Small intestine (tissue), 16 donors: ENCODE measurements at places on chromosomes 5 and 9. TPM values are rescaled to one million over a fixed set of nuclear protein-coding genes. Genes with fewer than 3 reads are reported as not detected.

DNA sequence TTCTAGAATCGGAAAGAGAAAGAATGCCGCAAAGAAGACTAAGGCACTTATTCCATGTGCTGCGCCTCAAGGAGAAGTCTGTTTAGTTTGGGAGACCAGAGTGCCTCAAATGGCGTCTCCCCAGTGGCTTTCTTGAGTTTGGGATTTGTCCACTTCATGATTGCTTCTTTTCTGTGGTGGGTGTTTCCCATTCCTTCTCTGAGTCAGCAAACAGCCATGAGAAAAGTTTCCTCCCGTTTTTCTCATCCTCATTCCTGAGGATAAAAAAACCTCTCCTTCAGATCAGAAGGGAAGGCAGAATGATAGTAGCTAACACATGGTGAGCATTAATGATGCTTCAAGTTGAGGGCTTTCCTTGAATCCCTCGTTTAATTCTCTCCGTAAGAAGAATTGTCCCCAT is 275.9 kb upstream of the WWC1 start:
- H3K27me3 ChIP-seq, result no peaks in the 10 kb centered on the region
- no peak overlapping the region for H3K27ac ChIP-seq
- no peak overlapping the region for H3K4me3 ChIP-seq
- DNase-seq, result no peak

GRCh38 chr5:97764700-97765099 is 581.7 kb upstream of the RIOK2 start:
- no peaks in the 10 kb centered on the region for H3K27me3 ChIP-seq
- DNase-seq, result no peak
- no peaks in the 10 kb centered on the region for H3K4me1 ChIP-seq
- H3K36me3 ChIP-seq, result no peaks in the 10 kb centered on the region

DNA sequence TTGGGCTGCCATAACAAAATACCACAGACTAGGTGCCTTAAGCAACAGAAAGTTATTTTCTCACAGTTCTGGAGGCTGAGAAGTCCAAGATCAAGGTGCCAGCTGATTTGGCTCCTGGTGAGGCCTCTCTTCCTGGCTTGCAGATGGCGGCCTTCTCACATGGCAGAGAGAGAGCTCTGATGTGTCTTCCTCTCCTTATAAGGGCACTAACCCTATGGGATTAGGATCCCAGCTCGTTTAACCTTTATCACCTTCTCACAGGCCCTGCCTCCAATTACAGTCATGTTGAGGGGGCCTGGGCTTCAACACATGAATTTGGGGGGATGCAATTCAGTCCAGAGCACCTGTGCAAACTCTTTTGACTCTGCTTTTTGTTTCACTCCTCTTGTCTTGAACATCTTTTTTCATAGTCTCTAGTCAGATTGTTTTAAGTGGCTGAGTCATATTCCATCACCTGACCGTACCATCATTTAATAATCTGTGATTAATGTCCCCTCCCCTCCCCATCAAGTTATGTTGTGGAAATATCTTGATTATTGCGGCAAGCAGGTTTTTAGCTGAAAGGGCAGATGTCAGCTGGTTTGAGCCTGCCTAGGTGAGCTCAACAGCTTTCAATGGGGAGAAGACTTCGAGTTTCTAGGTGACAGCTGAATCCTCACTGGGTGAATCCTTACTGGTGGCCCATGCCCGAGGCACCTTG is 61.8 kb downstream of the NDFIP1 start:
- DNase-seq, result no peak
- H3K4me3 ChIP-seq, result no peak overlapping the region
- H3K27me3 ChIP-seq, result no peaks in the 10 kb centered on the region
- H3K27ac ChIP-seq, result no peak overlapping the region
- H3K36me3 ChIP-seq, result no peaks in the 10 kb centered on the region

DNA sequence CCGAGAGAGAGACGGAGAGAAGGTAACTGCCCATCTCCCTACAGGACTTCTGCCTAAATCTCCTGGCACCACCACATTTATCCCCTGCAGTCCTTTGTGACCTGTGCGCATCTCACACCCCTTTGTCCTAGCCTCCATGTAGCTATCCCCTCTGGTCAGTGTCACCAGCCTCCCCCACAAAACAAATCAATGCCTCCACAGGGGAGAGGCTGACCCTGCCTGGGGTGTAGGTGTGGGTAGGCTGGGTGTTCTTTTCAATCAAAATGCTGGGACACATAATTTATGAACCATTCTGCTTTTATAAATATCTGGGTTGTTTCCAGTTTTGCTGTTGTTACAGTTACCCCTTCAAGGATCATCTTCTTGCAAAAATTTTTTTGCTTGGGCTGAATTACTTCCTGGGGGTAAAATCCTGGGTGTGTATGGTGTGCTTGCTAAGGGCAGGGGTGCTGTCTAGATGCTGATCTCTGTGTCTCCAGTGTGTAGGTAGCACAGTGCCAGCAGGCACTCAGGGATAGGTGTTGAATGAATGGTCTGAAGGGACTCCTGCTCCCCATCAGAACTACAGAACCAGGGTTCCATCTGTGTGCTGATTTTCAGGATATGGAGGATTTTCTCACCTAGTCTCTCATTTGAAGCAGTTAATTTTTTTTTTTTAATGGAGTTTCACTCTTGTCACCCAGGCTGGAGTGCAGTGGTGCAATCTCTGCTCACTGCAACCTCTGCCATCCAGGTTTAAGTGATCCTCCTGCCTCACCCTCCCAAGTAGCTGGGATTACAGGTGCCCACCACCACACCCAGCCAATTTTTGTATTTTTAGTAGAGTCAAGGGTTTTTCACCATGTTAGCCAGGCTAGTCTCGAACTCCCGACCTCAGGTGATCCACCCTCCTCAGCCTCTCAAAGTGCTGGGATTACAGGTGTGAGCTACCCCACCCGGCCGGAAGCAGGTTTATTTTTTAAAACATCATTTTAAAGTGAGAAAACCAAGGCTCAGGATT is at the start of gene GARIN3:
TSS of gene GARIN3 (minus strand) at position 51 of the 1,000 bp plus-strand sequence. CDS start 96 bp downstream, outside the sequence.
- H3K4me1 ChIP-seq, result no peaks in the 10 kb centered on the region
- no peaks in the 10 kb centered on the region for H3K36me3 ChIP-seq
- H3K27ac ChIP-seq, result no peak within 1 kb of the TSS

GRCh38 chr5:1178529-1179382 is 22.6 kb upstream of the SLC6A19 start:
- H3K4me3 ChIP-seq, result no peak overlapping the region
- H3K4me1 ChIP-seq, result peaks cover 6% of the 10 kb centered on the region
- no peaks in the 10 kb centered on the region for H3K27me3 ChIP-seq
- H3K36me3 ChIP-seq, result no peaks in the 10 kb centered on the region
- H3K27ac ChIP-seq, result peak overlapping the region; percentile 65

Gene OBP2B
- not detected for polyA plus RNA-seq

Gene HAPLN1
- 3.9 TPM for polyA plus RNA-seq

Gene CAMK4
- polyA plus RNA-seq, result 2.4 TPM
